NCI-H460 (cell line): ENCODE measurements at places on chromosomes 6 and 20.
A peak's percentile ranks its signal among the peaks of the same experiment; 100 is the strongest.

- DNase-seq, result peak; percentile 39
Measured at GRCh38 chr20:58086763-58087561, 141.5 kb downstream of the ANKRD60 start.

DNA sequence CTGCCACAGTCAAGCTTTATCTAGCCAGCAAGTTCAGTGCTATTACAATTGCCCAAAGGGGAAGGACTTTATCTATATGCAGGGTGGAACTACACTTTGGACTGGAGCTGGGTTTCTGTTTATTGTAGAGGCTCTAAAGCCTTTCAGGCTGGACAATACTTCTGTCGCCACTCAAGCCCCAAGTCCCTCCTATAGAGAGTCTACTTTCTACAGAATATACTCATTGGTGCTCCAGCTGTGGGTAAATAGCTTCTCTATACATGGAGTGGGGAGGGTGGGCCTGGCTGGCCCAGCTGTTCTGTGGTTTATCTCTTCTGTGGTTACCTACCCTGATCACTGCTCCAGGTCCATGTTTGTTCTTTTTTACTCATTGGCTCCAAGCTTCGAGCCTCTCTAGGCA is 151.8 kb upstream of the MYLIP start:
- DNase-seq, result no peak

GRCh38 chr6:2804516-2804915 is 37.1 kb downstream of the SERPINB1 start:
- DNase-seq, result no peak

DNA sequence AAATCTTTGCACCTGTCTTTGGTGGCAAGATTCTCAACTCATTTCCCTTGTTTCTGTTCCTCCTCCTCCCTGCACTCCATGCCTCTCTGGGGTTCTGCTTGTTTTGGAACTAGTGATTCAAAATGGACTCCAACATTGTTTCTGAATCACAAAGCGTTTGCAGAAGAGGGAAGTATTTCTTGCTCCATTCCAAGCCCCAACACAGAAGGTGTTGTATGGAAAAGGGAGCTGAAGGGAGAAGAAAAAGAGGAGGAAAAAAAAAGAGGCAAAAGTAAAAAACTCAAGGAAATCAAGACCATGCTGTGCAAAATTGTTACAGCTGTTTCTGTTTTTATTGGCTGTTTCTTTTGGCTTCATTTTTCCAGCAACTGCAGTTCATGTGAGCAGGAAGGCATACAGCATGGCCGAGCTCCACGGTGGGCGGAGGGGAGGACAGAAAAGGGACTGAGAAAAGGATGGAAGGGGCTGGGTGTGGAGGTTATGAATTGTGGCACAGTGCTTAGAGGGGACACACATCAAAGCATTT is 66.9 kb upstream of the PRL start:
- DNase-seq, result no peak

GRCh38 chr6:149089510-149089909 is 228.0 kb upstream of the TAB2 start:
- no peak for DNase-seq

- no peak for DNase-seq
Measured at GRCh38 chr20:53245574-53245973, 273.4 kb downstream of the TSHZ2 start.

DNA sequence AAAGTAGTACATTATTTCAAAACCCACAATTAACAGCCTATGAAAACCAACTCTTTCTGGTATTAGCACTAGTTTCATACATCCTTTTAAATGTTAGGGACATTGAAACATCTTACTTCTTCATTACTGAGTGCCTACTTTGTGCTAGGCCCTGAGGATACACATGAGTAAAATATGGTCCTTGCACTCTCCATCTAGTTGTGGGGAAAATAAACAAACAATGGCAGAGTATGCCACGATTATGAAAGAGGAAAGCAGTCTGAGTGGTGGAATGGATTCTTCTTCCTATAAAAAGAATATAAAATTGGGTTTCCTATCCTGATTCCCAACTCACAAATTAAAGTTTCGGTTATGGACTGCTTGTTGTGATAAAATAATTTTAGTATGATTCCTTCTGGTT is 84.9 kb downstream of the ATXN1 start:
- no peak for DNase-seq

DNA sequence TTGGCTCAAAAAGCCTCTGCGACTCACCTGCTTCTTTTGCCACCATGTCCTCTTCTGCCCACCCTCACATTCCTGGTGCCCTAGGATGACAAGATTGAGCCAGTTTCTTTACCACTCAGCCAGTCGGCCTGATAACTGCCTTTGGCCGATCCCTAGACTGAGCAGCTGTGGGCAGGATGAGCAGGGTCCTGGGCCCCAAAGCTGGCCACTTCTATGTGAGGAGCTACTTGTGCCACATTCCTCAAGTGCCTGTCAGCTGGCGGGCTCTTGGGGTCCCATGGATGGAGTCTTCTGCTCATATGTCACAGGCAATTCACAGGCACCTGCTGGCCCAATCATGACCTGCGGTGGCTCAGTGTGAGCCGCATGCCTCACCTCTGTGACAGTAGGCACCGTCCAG is 16.5 kb downstream of the DYNLRB1 start:
- no peak for DNase-seq

DNA sequence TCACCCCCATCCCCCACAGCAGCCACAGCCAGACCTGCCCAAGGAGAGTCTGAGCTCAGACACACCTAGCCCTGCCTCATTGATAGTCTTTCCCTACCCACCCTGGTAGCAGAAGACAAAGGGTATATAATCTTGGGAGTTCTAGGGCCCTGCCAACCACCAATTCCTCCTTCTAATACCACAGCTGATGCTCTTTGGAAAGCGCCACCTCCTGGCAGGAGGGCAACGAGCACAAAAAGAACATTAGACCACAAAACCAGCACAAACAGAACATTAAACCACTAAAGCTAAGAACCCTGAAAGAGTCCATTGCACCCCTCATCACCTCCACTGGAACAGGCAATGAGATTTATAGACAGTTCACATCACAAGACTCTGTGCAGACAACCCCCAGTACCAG is 195.8 kb upstream of the FUT9 start:
- no peak for DNase-seq

DNA sequence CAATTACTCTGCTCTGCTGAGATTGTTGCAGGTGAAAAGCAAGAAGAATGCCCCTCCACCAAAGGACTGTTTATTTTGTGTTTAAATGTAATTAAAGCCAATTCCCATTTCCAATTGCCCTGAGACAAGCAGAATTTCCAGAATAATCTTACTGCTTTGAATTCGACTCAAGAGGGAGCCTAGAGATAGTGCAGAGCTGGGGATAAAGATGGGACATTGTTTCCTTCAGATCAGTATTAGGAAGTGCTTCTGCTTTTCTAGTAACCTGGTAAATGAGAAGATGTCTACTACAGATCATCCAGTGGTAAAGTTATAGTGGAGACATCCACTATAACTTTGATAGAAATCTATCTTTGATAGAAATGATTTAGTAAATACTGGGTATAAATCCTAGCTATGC is 326.9 kb downstream of the UBE3D start:
- DNase-seq, result no peak

DNA sequence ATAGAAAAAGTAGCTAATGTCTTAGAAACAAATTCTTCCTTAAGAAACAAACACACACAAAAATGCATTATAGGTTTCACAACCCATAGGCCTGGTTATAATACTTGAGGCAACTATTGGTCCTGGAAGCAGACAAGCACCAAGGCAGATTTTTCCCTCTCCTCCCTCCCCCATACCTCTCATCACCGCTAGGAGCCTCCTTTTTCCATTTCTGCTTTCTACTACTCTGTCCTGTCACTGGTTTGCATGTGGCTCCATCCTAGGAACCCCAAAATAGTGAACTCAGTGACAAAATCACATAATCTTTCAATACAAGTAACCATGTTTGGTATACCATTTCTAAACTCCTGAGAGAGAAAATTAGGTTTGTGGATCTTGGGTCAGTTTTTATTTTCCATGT is 66.1 kb downstream of the HMGCLL1 start:
- DNase-seq, result no peak

DNA sequence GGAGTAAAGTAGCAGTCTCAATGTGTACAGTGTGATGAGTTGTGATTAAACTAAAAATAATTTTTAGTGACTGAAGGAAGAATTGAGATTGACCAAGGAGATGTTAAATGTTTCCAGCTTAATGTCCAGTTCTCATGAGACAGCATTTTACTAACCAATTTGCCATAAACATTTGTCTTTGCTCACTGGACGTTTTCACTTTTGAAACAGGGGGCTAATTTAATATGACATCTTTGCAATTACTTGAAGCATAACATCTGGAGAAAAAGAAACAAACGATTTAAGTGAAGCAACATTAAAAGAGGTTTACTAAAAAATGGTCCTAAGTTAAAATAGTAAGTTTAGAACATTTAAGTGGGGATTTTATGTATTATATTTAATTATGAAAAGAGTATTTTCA is 443.8 kb downstream of the BCKDHB start:
- DNase-seq, result no peak

DNA sequence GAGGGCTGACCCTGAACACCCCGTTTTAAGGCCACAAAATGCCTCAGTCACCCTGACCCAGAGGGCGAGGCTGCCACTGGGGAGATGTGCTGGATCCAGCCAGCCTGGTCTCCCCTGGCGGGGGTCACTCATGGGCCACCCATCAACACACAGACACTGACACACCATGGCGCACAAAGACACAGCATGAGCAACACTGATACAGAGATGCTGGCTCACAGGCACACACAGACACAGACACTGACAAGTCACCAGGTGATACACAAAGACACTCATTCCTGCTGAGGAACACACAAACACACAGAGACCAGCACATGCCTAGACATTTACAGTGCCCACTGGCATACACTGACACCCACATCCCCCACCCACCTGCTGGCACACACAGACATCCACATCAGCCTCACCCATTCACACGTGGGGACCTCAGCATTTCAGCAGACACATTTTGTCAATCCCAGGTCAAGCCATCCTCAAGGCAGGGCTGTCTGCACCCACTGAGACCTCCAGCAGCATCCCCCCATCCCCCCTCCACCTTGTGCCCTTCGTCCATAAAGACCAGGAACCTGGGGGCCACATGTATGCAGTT is 63.4 kb downstream of the MDGA1 start:
- no peak for DNase-seq

GRCh38 chr20:9792674-9793073 is 46.2 kb downstream of the PAK5 start:
- DNase-seq, result no peak

DNA sequence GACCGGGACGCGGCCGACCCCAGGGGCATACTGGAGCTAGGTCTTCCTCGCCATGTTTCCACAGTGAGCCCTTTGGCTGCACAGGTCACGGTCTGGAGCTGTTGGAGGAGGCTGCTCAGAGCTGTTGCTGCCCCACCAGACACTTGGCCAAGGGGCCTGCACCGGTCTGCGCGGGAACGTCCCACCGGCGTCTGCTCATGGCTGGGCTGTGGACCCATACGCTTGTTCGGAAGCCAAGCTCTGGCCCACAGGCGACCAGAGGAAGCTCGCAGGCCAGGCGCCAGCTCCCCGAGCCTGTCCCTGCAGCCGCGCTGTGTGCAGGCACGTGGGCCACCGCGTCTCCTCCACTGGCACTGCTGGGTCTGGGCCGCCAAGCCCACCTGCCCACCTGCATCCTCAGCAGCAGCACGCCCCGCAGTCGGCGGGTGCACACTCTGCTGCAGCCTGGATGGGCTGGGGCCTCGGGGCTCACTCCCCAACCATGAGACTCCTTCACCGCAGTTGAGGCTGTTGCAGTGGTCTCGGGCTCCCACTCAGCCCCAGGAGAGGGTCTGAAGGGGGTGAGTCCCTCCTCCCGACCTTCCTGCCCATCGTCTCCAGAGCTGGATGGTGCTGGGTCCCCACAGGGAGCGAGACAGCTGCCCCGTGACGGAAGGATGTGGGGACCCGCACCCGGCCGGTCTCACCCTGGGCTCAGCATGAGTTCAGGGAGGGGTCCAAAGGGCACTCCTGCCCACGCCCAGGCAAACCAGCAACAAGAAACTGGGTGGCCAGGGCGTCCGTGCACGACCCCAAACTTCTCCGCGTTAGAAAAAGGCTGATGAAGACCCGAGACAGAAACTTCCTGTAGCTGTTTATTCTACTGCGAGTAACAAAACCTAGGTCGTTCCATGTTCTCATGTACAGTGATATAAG is 15.5 kb upstream of the TCFL5 start:
- no peak for DNase-seq

DNA sequence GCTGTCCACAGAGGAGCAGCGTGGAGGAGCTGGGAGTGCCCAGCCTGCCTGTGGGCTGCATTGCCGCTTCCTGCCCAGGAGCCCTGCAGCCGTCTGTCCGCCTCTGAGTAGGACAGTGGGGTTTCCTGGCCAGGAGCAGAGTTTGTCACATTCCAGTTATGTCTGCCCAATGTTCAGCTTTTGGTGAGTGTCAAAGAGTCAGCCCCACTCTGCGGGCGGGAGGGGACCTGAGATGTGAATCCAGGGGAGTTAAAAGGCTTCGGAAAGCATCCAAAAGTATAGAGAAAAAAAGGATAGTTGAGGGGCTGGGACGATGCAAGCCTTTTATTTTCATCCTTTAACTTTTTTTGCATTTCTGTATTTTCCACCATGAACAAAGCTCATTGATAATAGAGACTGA is 7.2 kb upstream of the GATA5 start:
- DNase-seq, result no peak

- no peak for DNase-seq
Measured at GRCh38 chr6:25899580-25900408, 25.8 kb upstream of the SLC17A3 start.

DNA sequence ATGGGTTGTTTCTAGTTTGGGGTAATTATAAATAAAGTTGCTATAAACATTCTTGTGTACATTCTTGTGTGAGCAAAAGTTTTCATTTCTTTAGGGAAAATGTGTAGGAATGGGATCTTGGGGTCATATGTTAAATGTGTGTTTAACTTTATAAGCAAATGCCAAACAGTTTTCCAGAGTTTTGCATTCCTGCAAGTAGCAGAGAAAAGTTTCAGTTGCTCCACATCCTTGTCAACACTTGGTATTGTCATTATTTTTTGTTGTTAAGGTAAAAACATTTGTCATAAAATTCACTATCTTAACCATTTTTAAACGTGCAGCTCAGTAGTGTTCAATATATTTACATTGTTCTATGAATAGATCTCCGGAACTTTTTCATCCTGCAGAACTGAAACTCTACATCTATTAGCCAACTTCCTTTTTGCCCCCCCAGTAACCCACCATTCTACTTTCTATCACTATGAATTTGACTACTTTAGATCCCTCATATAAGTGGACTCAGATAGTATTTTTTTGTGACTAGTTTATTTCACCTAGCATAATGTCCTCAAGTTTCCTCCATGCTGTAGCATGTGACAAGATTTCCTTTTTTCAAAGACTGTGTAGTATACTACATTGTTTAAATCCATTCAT is 48.4 kb downstream of the PHACTR2 start:
- no peak for DNase-seq

- no peak for DNase-seq
Measured at GRCh38 chr6:87824958-87825491, 123.0 kb upstream of the AKIRIN2 start.
